Kidney (tissue), 22 donors: ENCODE measurements at places on chromosomes 6 and 20.
A peak's percentile ranks its signal among the peaks of the same experiment; 100 is the strongest.

DNA sequence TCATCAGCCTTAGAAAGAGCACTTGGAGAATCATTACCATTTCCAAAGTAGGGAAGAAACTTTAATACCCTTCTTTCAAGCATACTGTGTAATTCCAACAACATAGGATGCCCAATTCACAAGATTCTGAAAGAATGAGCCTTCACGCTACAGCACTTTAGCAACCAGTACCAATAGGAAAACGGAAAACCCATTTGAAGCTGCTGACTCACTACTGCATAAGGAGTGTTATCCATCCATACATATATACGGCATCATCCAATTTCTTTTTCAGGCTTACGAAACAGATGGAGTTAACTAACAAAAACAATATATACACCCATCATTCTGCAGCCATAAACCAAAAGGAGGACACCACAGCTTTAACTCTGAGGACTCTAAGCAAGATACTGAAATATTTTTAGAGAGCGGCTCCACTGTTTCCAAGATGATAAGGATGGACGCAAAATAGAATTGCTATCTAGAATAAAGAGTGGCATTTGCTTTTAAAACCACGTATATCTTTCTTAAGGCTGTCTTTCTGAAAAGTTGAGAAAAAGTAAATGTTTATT, 24.9 kb downstream of the FYN start:
- no peaks in the 10 kb centered on the region for H3K27me3 ChIP-seq
- no peak overlapping the region for H3K4me3 ChIP-seq
- H3K4me1 ChIP-seq: peaks cover 7% of the 10 kb centered on the region
- H3K36me3 ChIP-seq: no peaks in the 10 kb centered on the region
- no peak overlapping the region for H3K27ac ChIP-seq

DNA sequence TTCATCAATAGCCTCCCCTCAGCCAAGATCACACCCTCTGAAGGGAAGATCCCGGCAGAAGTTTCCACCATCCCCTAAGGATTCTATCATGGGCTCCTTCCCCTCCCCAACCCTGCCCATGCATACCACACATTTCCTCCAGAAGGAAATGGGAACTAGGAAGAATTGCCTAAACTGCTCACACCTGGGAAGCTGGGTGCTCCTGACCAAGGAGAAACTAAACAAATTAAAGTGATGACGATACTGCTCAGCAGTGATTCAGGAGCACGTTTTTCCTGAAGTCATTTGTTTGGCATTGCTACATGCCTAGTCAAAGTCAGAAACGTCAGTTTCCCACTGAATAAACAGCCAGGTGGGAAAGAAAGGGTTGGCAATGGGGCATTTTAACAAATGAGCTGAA, 136.1 kb upstream of the CDYL start:
- H3K27ac ChIP-seq: no peak overlapping the region
- H3K27me3 ChIP-seq: no peaks in the 10 kb centered on the region
- H3K4me3 ChIP-seq: no peak overlapping the region
- H3K36me3 ChIP-seq: no peaks in the 10 kb centered on the region
- no peaks in the 10 kb centered on the region for H3K4me1 ChIP-seq

DNA sequence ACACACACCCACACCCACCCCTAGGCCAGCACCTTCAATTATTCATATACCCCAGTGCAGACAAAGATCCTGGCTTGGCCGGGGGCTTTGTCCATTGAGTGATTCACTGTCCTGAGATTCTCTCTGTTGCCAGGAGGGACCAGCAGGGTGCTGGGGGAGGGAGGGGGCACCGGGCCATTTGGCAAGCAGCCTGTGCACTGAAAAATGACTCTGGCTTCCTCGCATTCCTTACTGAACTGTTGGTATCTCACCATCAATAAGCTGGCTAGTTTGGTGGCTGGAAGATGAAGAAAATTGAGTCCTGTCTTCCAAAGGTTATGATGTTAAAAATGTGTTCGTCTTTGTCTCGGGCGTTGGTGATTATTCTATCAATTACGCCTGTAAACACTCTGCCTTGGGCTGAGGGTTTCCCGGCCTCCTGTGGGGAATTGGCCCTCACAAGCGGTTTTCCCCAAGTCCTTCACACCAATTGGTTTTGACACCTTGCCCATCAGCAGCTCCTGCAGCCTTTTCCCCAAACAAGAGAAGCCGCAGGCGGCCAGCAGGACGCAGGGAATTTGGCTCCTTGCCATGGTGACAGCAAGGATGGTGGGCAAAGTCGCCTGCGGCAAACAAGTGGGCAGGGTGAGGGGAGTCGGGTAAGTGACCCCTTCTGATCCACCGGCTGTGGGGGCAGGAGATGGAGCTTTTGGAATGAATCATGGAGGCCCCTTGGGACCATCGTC, 4.9 kb downstream of the VSTM2L start:
- no peak overlapping the region for H3K27ac ChIP-seq
- H3K4me1 ChIP-seq: no peaks in the 10 kb centered on the region
- DNase-seq: no peak
- peaks cover 7% of the 10 kb centered on the region for H3K27me3 ChIP-seq
- H3K4me3 ChIP-seq: no peak overlapping the region

DNA sequence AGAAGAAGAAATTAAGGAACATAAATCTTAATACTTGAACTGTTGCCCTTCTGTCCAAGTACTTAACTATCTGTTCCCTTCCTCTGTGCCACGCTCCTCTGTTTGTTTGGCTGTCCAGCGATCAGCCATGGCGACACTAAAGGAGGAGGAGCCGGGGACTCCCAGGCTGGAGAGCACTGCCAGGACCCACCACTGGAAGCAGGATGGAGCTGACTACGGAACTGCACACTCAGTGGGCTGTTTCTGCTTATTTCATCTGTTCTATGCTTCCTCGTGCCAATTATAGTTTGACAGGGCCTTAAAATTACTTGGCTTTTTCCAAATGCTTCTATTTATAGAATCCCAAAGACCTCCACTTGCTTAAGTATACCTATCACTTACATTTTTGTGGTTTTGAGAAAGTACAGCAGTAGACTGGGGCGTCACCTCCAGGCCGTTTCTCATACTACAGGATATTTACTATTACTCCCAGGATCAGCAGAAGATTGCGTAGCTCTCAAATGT, 17.1 kb downstream of the IRF4 start:
- no peak overlapping the region for H3K27ac ChIP-seq
- no peaks in the 10 kb centered on the region for H3K36me3 ChIP-seq
- H3K4me3 ChIP-seq: no peak overlapping the region
- H3K4me1 ChIP-seq: no peaks in the 10 kb centered on the region
- DNase-seq: no peak

- H3K27me3 ChIP-seq: no peaks in the 10 kb centered on the region
- DNase-seq: no peak
- no peaks in the 10 kb centered on the region for H3K4me1 ChIP-seq
- H3K4me3 ChIP-seq: no peak overlapping the region
- H3K27ac ChIP-seq: no peak overlapping the region
Observed at GRCh38 chr6:137036566-137037300, 8.0 kb downstream of the IL20RA start.

DNA sequence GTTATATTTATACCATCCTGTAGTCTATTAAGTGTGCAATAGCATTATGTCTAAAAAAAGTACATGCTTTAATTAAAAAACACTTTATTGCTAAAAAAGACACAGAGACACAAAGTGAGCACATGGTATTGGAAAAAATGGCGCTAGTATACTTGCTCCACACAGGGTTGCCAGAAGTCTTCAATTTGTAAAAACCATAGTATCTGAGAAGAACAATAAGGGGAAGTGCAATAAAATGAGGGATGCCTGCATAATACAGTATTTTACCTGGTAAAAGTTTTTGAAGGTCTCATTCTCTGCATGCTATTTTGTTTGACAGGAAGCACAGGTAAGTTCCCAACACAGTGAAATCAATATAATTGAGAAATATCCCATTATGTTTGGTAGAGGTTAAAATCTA, 1.6 kb downstream of the NOX3 start:
- H3K4me3 ChIP-seq: no peak overlapping the region
- DNase-seq: no peak
- H3K27me3 ChIP-seq: no peaks in the 10 kb centered on the region
- no peak overlapping the region for H3K27ac ChIP-seq
- no peaks in the 10 kb centered on the region for H3K4me1 ChIP-seq
- no peaks in the 10 kb centered on the region for H3K36me3 ChIP-seq

GRCh38 chr20:49620364-49621240, 52.7 kb upstream of the PTGIS start:
- no peak for DNase-seq
- peak overlapping the region; percentile 1 for H3K4me3 ChIP-seq
- peaks cover 10% of the 10 kb centered on the region for H3K4me1 ChIP-seq
- no peaks in the 10 kb centered on the region for H3K27me3 ChIP-seq

DNA sequence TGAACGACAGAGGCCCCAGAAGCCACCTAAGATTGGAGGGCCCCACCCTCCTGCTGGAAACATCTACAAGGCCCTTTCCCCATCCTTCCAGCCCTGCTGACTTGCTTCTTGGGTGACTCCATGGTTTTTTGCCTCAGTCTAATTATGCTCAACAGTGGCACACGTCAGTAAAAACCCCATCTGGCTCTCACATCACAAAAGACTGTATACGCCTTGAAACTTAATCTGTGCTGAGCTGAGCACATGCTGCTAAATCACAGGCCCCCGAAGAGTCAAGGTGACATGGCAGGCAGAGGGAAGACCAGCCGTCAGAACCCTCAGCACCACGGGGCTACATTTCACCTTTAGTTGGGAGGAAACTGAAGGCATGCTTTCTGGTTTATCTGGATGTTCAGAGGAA, 323.1 kb downstream of the CDH26 start:
- no peaks in the 10 kb centered on the region for H3K27me3 ChIP-seq
- H3K36me3 ChIP-seq: no peaks in the 10 kb centered on the region
- H3K4me1 ChIP-seq: no peaks in the 10 kb centered on the region
- DNase-seq: no peak
- H3K4me3 ChIP-seq: no peak overlapping the region

GRCh38 chr20:20207291-20207690, 155.0 kb downstream of the CFAP61 start:
- H3K4me3 ChIP-seq: peak overlapping the region; percentile 8
- H3K27ac ChIP-seq: peak overlapping the region; percentile 68
- H3K27me3 ChIP-seq: no peaks in the 10 kb centered on the region
- DNase-seq: no peak

GRCh38 chr6:25280344-25281074, 1.3 kb downstream of the CARMIL1 start:
- H3K4me1 ChIP-seq: peaks cover 9% of the 10 kb centered on the region
- peak overlapping the region; percentile 86 for H3K4me3 ChIP-seq
- no peaks in the 10 kb centered on the region for H3K36me3 ChIP-seq
- H3K27me3 ChIP-seq: no peaks in the 10 kb centered on the region
- H3K27ac ChIP-seq: peak overlapping the region; percentile 8
- DNase-seq: peak; percentile 56

DNA sequence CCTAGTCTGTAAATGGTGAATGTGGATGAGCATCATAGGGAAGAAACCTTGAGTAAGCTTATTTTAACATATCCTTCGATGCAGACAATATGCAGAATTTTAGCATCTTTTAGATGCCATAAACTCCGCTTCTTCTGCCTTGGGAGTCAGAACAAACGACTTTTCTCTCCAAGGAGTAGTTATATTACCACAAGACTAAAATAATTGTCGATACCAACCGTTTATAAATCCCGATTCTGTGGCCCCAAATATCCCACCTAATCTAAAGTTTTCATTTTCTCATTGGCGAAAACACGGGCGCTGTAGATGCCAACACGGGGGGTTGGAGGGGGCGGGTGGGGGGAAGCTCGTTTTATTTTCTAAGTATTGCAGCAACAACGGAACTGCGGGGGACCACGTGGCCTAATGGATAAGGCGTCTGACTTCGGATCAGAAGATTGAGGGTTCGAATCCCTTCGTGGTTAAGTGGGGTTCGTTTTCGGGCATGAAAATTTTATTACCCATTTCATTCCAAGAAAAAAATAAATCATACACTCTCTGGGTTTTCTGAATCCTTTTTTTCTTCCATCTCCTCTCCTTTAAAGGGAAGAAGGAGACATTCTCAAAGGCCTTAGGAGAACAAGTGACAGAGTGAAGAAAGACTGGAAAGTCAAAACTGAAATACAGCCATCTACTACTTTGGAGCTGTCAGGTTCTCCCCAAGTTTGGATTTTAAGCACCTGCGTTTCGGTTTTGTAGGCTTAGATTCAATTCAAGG, 65.5 kb upstream of the BTN3A2 start:
- no peak overlapping the region for H3K4me3 ChIP-seq
- no peaks in the 10 kb centered on the region for H3K27me3 ChIP-seq
- H3K27ac ChIP-seq: no peak overlapping the region
- H3K4me1 ChIP-seq: no peaks in the 10 kb centered on the region
- H3K36me3 ChIP-seq: no peaks in the 10 kb centered on the region

DNA sequence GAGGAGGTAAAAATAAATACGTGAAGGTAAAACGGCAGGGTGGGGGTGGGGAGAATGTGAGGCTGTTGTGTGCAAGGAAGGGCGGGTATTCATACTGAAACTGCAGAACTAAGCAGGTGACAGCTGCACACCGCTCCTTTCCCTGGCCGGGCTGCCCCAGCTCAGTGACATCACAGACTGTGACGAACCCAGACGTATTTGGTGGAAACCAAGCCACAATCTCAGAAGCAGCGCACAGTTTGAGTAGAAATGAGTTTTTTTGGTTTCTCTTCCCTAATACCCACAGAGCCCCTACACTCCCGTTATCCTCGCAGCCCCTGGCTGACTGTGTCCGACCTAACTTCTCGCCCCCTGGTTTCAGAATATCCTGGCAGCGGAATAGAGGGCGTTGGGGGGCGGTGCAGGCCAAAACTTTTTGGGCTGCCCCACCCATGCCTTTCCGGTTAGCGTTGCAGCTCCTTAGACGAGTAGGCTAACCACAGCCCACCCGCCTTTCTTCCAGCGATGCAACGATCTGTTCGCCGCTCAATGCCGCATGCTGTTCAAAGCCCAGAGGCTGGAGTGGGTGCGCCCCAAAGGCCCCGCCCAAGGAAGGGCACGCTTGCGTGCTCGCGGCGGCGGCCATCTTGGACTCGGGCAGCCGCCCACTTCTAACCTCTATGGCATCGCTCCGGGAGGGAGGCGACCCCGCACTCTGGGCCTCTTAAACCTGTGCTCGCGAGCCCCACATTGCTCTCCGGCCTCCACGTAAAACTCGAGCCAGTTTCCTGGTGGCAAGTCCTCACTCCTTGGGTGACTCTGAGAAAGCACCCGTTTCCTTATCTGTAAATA, 9.1 kb downstream of the BAK1 start:
- H3K4me1 ChIP-seq: no peaks in the 10 kb centered on the region
- DNase-seq: peak; percentile 79
- no peaks in the 10 kb centered on the region for H3K27me3 ChIP-seq
- H3K27ac ChIP-seq: peak overlapping the region; percentile 89
- H3K36me3 ChIP-seq: peaks cover 13% of the 10 kb centered on the region

- H3K27me3 ChIP-seq: no peaks in the 10 kb centered on the region
- H3K4me3 ChIP-seq: no peak overlapping the region
- H3K4me1 ChIP-seq: no peaks in the 10 kb centered on the region
- no peak overlapping the region for H3K27ac ChIP-seq
- H3K36me3 ChIP-seq: no peaks in the 10 kb centered on the region
- DNase-seq: no peak
Observed at GRCh38 chr20:58795181-58795922, 55.4 kb downstream of the GNAS-AS1 start.

GRCh38 chr6:153367021-153367420, 235.9 kb upstream of the RGS17 start:
- no peaks in the 10 kb centered on the region for H3K36me3 ChIP-seq
- H3K27ac ChIP-seq: no peak overlapping the region
